Activated CD8-positive, alpha-beta memory T cell treated with anti-CD3 and anti-CD28 coated beads for 1 hour (primary cell): ENCODE measurements at places on chromosomes 2 and 18.

DNA sequence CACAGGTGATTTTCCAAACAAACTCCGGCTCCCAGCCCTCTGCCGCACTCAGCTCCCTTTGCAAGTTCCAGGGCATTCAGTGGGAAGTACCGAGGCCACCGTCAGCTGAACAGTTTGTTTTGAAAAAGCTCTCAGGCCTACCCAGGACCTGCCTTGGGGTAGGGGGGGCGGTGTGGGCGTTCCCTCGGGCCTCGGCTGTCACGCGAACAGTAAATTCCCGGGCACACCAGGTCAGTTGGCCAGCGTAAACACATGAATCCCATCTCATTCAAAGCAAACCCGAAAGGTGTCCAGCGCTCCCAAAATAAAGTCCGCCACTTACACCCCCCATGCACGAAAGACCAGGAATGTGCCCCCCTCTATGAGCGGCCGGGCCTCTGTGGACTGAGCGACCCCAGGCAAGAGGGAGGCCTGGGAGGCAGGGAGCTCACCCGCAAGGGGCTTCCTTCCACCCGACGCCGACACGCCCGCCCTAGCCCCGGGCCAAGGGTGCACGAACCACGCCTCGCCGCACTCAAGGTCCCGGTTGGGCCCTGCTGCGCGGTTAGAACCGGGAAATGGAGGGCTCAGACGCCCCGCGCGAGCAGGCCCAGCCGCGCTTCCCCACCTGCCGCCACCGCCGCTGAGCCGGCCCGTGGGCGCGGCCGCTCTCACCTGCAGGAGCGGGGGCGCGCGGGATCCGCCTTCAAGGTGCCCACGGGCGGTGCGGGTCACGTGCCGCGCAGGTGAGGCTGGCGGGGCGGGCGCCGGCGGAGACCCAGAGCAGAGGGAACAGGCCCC, at the start of gene WDSUB1:
WDSUB1 (minus strand) TSS at position 775 of the 780 bp plus-strand sequence. CDS start 3,634 bp downstream, outside the sequence.
- no peak for DNase-seq

DNA sequence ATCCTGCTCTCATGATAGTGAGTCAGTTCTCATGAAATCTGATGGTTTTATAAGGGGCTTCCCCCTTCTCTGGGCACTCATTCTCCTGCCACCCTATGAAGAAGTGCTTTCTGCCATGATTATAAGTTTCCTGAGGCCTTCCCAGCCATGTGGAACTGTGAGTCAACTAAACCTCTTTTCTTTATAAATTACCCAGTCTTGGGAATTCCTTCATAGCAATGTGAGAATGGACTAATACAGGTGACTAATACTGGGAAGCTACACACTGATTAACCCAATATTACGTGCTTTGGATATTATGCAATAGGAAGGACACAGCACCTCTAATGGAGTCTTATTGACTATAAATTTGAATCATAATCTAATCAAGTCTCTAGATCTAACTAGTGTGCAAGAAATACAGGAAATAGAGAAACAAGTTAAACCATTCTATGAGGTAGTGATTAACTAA, 107.2 kb upstream of the ETAA1 start:
- no peak for DNase-seq

DNA sequence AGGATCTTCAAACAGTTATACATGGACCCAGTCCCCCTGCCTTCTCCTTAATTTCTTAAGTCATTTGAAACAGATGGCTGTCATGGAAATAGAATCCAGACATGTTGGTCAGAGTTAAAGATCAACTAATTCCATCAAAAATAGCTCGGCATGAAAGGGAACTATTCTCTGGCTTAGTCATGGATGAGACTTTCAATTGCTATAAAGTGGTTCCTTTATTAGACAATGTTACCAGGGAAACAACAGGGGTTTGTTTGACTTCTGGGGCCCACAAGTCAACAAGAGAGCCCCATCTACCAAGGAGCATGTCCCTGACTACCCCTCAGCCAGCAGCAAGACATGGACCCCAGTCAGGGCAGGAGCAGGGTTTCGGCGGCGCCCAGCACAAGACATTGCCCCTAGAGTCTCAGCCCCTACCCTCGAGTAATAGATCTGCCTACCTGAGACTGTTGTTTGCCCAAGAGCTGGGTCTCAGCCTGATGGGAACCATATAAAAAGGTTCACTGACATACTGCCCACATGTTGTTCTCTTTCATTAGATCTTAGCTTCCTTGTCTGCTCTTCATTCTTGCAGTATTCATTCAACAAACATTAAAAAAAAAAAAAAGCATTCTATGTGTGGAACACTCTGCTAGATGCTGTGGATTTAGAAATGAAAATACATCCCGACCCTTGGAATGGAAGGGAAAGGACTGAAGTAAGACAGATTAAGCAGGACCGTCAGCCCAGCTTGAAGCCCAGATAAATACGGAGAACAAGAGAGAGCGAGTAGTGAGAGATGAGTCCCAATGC, 4.6 kb downstream of the TTR start:
- no peak for DNase-seq

DNA sequence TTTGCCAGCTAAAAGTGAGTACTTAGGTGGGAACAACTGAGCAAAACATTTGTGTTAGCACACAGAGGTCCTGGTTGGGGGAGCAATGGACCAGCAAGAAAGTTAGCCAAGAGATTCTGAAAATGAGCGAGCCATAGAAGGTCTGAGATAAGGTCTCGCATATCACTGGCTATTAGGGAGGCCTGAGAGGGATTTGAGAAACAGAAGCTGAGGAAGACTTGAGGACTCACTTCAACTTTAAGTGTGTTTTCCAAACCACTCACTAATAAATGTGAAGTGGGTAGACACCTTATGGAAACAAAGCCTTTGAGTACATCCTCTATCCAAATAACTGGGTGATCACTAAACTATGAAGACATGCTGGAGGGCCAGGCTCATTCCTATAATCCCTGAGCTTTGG, 958.5 kb downstream of the DPP10 start:
- DNase-seq, result no peak

- DNase-seq, result no peak
Observed at GRCh38 chr18:48036641-48037421, 106.4 kb upstream of the SMAD2 start.

DNA sequence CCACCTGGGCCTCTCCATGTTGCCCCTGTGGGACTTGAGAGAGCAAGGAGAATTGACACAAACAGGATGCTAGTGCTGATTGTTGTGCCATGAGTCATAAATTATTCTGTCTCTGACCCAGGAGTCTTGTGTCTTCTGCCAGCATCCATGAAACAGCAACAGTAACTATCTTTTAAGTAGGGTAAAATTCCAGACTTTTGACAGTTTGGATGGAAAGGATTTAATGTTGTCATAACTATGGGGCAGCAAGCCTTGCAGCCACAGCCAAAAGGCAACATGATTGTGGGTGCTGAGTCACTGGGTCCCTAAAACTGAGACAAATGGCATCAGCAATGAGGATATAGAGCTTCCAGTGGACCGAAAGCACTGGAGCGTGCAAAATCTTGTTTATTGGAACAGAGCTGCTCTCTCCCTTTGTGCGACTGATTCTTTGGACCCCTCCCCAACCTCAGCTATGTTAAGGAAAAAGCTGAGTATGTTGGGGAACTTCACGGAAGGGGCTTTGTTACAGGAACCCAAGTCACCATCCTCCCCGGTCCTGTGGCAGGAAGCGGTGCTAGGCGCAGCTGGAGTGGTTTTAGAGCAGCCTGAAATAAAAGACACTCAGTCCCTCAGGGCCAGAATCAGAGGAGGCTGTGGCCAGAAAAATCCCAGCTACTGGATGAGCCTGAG, 9.6 kb upstream of the ITPRIPL1 start:
- no peak for DNase-seq

- DNase-seq, result no peak
Observed at GRCh38 chr18:49030692-49031443, 80.1 kb upstream of the SMAD7 start.
